ENCODE measurements at places on chromosomes 5 and 9.

DNA sequence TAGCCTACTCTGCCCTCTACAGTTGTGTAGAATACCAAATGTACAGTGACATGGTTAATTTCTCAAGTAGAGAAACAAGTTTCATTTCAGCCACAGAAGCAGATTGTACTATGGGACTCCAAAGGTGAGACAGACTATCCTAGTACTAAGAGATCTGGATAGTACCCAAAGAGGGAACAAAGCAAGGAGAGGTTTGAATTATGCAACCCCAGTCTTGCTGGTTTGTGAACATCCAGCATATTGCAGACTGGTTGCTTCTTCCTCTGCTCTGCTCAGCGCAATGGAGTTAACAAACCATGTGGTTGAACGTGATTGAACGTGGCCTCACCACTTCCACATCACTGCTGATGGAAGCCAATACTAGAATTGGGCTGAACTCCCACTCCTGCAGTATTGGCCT lies 43.3 kb upstream of the ALDOB start:
- DNase-seq, result no peak

- DNase-seq, result no peak
These were observed 230.6 kb upstream of the CD180 start for GRCh38 chr5:67426961-67427849.

DNA sequence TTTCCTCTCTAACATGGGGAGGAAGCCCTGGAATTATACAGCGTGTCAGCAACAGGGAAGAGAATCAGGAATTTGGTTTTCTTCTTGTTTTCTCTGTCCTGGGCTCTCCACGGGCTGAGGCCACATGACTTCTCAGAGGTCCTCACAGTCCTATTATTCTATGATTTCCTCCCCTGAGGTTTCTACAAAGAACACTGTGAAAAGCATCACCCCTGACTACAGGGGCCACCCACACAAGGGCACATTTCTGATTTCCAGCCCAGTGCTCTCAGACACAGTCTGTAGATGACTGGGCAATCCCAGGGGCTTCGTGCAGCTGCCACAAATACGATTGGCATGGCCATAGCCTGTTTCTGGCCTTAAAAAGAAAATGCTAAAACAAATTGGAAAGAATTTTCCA lies 284.9 kb downstream of the CEMIP2 start:
- DNase-seq, result no peak

- peak; percentile 19 for DNase-seq
These were observed 38.2 kb downstream of the C5orf15 start for GRCh38 chr5:133930061-133930812.

GRCh38 chr5:179135006-179135405 lies 74.8 kb downstream of the ZNF354C start:
- DNase-seq, result no peak

DNA sequence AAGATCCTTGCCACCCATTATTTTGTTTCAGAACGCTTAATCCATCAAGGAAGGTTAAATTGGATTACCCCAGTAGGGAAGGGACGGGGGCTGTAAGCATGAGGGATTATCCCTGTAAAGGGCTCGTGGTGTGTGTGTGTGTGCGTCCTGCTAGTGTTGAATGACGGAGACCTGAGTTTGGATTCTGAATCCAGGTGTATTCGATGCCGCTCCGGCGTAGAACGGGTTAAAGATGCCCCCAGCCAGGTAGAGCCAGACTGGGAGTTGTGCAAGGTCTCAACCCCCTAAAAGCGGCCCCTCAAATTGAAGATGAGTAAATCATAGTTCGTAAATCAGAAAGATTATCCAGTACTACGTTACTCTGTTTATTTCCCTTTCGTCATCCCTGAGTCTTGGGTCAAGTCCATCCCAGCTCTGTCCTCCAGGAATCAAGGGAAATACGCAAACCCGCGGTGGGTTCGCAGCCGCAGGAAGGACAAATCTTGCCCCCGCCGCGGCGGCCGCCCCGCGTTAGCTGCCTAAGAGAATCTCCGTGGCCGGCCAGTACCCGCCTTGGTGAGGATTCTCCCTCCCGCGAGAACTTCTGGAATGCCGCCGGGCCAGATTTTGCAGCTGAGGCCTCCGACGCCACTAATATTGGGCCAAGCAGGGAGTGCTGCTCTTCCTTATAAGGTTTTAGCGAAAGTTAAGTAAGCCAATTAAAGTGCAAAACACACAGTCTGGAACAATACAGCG lies 586 bp upstream of the MTAP start:
- DNase-seq, result no peak

DNA sequence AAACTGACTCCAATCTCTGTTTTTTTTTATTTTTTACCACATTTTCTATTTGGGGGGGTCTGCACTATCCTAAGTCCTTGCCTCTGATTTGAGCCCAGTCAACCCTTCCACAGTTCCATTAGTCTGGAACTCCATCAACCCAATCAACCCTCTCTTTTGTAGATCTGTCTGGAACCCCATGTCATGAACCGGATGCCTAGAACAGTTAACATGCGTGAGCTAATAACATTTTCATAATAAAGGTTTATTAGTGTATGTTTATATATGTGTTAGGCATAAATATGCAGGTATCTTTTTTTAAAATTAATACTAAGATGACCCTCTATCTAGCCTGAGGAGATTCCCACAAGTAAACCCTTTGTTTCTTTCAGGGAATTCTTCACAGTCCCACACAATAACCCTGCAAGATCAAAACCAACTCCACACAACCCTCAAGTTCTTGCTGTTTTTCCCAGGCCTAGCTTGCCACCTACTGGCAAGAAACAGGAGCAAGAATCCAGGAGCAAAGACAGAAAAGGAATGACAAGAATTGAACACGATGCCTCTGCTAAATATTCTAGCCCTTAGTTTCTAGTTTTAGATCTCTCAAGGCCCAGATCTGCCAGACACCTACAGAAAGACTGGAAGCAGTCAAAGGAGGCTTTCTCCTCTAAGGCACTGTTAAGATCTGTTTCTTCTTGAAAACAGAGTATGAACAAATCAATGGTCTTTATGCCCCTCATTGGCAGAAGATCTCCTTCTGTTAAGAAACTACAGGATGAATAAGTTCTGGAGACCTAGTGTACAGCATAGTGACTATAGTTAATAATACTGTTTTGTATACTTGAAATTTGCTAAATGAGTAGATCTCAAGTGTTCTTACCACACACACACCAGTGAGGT lies 100.4 kb downstream of the TRIM36 start:
- DNase-seq, result no peak

GRCh38 chr9:14710804-14711203 lies 11.7 kb downstream of the CER1 start:
- DNase-seq, result no peak

GRCh38 chr9:27094640-27095298 lies 14.3 kb upstream of the TEK start:
- no peak for DNase-seq

- DNase-seq, result no peak
These were observed 212.6 kb upstream of the ACTBL2 start for GRCh38 chr5:57695179-57695578.

DNA sequence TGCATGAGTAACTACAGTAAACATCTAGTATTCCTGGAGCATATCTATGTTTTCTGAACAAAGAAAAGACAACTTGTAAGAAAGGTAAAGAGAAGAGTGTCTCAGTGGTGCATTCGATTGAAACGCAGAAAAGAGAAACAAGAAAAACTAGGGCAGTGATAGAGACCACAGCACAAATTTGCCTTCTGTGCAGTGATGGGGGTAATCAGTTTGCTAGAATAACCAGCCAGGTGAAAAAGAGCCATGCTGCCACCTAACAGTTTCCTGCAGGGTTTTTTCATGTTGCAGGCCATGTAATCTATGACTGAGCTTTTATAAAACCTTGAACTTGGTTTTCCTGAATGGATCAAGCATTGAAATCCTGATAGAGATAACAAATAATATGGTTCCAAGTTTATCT lies 198.4 kb upstream of the MEF2C start:
- DNase-seq, result no peak

- DNase-seq, result no peak
These were observed 31.6 kb downstream of the NSUN2 start for GRCh38 chr5:6601271-6601670.

- no peak for DNase-seq
These were observed 18.3 kb upstream of the F2R start for GRCh38 chr5:76697670-76698069.

GRCh38 chr5:76379855-76380254 lies 23.2 kb upstream of the IQGAP2 start:
- DNase-seq, result no peak

- DNase-seq, result no peak
These were observed 12.3 kb downstream of the NFIB start for GRCh38 chr9:14301583-14302021.

GRCh38 chr9:125066839-125067619 lies 76.3 kb downstream of the SCAI start:
- no peak for DNase-seq

- no peak for DNase-seq
These were observed 3.7 kb upstream of the TIFAB start for GRCh38 chr5:135455876-135456237.

DNA sequence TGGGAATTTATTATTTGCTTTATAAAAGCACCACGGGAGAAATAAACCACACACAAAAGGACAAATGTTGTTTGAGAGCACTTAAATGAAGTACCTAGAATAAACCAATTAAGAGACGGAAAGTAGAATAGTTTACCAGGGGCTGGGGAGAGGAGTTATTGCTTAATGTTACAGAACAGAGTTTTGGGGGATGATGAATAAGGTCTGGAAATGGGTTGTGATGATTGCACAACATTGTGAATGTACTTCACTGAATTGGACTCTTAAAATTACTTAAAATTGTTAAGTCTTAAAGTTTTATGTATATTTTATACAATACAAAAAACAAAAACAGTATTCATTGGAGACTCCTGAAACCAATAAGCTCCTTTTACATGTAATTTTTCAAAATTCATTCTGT lies 1.5 kb downstream of the ZBTB43 start:
- no peak for DNase-seq

- no peak for DNase-seq
These were observed 180.4 kb downstream of the ST8SIA4 start for GRCh38 chr5:100722657-100723056.

DNA sequence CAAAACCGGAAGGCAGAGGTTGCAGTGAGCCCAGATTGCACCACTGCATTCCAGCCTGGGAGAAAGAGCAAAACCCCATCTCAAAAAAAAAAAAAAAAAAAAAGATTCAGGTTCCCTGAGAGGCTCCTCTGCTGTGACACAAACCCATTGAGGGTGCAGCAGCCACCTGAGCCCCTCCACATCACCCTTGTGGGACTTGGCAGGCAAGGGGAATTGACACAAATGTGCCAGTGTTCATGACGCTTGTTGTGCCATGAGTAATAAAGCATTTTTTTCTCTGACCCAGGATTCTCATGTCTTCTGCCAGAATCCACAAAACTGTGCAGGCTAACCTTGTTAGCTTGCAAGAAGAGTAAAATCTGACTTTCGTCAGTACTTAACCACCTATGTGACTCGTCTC lies 149.6 kb downstream of the TTC39B start:
- no peak for DNase-seq

DNA sequence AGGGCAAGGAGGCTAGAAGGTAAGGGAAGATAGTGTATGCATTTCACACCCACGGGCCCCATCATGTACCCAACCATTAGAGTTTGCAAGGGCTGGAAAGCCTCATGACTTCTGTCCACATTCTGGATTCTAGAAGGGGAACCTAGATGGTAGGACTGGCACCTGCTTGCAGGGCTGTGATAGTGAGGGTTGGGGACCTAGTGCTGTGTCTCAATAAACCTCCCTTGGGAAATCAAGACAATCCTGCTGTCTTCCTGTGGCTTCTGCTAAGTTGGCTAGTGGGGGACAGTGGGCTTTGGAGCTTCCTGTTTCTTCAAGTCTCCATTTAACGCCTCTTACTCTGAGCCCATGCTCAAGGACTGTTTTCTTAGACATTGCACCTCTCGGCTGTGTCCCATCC lies 43.6 kb upstream of the SYNPO start:
- no peak for DNase-seq

DNA sequence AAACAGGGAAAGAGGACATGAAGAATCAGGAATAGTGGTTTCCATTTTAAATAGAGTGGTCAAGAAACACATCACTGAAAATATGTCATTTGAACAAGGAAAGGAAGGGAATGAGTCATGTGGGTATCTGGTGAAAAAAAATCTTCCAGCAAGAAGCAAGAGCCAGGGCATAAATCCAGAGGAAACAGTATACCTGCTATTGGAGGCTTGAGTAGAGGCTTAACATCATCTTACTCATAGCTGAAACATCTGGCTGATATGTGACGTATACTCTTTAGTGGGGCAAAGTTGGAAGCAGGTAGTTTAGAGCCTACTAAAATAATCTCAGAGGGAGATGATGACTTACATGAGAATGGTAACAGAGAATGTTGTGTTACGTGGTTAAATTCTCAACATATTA lies 517.2 kb downstream of the CAAP1 start:
- no peak for DNase-seq

GRCh38 chr9:7298123-7298522 lies 501.5 kb downstream of the DMAC1 start:
- DNase-seq, result no peak

DNA sequence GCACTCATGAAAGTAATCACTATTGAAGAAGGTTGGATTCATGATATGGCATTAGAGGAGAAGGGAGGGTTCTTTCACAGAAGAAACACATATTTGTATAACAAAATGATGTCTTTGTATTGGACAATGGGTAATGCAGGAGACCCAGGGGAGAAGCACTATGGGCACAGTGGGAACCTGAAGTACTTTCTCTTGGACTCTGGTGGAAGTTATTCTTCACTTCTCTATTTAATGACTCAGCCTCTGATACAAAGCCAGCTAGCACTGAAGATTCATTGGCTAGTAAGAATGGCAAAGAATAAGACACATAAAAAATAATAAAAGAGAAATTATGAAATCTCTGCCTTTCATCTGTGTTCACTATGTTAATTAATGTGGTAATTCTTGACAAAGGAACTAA lies 149.9 kb upstream of the PRR16 start:
- no peak for DNase-seq

- DNase-seq, result no peak
These were observed 71.4 kb upstream of the WDR41 start for GRCh38 chr5:77563475-77563874.

All from activated T-helper 1 cell treated with anti-CD3 and anti-CD28 coated beads, Interleukin-2, amount 50 U/mL, for 16 hours (primary cell).